Nucleus accumbens (tissue), 56 donors: ENCODE measurements at places on chromosomes 5 and 9.

DNA sequence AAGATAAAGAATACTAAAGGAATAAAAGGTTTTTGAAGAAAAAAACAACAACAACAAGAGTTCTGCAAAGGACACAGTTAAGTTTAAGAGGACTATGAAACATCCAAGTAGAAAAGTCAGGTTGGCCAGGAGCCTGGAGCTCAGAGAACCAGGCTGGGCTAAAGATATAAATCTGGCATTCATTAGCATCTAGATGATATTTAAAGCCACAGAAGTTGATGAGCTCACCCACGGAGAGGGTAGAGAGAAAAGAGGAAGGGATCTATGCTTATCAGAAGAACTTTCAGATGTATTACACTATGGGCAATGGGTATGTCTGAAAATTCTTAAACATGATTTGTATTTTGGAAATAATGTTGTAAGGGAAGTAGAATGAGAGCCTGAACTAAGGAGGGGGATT is 9.9 kb downstream of the MIER3 start:
- DNase-seq: no peak

DNA sequence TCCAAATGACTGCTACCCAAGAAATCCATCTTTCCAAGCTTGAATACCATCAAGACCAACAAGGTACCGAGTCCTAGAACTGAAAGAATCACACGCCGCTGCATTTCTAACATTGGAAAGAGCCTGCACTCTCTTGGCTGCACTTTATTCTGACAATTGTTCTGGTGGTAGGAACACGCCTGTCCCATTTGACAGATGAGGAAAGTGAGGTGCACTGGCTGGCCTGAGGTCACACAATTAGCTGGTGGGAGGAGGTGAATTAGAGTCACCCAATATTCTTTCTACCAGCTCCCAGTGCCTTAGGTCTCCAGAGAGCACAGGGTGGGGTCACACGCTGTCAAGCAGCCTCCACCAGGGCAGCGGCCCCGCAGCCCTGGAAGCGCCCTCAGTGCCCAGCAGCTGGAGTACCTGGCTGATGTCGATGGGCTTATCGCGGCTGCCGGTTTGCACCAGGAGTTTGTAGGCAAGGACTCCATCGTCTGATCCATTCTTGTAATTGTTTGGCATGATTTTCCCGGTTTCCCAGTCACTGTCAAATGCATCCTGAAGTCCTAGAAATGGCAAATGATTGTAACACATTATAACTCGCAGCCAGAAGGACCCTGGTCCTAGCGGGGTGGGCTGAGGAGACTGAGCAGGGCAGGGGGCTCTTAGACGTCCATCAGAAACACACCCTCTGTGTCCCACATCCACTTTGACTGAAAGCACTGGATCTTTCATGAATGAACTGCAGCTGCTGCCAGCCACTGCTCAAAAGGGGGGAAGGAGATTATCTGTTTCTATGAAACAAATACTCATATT is 55.1 kb downstream of the PTCH1 start:
- no peak for DNase-seq

DNA sequence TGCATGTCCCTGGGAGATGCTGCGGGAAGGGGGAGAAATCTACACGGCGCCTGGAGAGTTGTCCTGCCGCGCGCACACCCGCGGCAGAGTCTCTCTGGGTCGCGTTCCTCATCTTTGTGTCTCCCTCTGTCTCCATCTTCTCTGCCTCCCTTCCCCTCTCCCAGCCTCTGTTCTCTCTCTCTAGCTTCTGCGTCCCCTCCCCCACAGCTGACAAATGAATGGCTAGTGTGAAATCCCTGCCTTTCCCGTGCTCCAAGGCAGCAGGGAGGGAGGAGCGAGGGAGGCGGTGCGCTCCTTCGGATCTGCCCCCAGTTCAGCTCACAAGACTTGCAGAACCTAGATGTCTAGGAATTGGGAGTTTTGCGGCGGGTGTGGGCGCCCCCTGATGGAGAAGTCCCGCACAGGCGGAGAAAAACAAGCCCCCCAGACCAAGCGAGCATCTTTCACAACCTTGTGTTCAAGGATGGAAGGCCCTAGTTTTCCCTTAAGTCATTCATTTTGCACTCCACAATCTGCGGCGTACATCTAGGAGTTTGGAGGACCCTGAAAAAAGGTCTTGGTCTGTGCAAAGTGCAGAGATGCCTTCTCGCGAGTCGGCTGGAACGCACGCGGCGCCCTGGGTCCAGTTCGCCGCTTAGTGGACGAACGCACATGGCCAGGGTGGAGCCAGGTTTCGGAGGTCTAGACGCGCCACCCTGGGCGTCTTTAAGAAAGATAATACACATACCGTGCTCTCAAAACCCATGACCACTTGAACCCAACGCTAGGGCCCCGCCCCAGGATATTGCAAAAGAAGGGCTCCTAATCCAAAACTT is 2.0 kb downstream of the VCAN start:
- DNase-seq: peak; percentile 80

DNA sequence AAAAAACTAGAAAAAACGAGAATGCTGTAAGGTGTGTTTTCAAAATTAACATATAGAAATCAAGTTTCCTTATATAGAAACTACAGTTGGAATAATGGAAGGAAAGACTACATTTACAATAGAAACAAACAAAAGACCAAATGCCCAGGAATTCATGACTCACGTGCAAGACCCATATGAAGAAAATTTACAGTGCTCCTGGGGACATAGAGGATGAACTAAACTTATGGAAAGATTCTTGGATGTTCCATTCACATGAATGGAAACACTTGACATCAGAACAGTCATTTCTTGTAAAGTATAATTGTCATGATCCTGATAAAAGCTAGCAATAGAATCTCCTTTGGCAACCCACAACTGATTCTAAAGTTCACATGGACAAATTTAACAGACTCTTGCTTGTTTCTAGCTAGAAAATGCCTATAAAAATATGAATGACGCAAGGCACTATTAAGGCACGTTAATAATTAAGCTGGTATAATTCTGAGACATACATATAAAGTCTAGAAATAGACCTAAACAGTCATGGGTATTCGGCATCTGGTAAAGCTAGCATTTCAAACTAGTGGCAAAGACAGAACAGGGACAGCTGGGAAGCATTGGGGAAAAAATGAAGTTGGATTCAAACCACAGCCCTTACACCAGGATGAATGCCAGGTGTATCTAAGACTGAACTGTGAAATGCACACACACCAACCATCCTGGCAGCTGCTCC is 5.1 kb upstream of the ZFP62 start:
- DNase-seq: no peak

- DNase-seq: no peak
These were observed 51.2 kb downstream of the ADAMTS19 start for GRCh38 chr5:129511291-129511690.

- DNase-seq: no peak
These were observed 12.7 kb downstream of the GLIPR2 start for GRCh38 chr9:36149197-36149596.

DNA sequence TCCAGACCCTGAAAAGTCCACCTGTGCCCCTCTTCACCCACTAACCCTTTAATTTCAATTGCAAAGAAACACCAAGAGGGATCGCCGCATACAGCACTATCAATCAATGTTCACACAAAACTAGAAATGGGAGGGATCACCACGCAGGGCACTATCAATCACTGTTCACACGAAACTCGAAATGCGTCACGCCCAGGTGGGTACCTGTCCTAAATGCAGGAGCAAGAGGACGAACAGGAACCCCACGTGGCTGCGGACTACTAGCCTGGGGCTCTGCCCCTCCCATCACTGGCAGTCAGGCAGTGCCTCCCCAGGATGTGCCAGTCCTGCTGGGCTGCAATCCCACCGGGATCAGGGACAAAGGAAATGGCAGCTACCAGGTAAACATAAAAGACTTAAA is 28.2 kb downstream of the RASGEF1C start:
- no peak for DNase-seq

GRCh38 chr5:138636398-138636944 is 61.3 kb upstream of the HSPA9 start:
- no peak for DNase-seq

DNA sequence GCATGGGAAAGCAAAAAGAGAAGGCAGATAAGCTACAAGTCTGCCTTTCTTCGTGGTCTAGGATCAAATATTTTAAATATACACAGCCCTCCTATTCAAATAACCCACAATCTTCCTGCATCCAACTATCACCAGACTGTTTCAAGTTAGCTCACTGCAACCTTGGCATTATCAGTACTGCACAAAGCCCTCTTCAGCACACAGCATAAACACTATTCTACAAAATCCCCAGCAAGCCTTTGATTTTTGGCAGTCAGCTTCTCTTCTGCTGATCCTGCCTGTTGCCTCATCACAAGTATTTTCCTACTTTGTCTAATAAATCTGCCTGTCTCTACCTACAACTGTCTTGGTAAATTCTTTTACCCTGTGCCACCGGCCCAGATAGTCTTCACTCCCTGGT is 142.9 kb downstream of the COX7C start:
- no peak for DNase-seq

GRCh38 chr9:95587021-95587964 is 70.5 kb upstream of the PTCH1 start:
- DNase-seq: no peak

DNA sequence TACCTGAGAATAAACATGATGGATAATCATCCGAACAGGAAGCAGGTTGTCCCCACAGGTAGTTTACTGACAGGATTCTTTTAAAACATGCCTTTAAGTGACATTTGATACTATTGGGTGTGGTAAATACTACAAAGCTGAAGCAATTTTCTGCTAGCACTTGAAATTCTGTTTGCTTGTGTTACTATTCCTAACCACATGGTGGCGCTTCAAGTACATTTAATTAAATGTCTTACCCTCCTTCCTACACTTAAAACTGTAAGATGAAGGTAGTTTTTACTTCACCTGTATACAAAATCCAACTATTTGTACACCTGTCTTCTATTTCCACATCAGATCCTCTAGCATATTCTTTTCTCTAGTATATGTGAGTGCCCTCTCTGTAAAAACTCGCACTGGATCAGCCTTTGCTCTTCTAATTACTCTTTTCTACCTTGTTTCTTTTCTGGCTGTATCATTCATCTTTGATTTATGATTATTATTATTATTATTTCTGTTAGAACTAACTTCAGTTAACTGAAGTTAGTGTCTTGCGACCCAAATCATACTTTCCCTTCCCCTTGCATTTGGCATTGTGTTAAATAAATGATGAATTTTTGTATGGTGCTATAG is 18.4 kb downstream of the SLC25A46 start:
- DNase-seq: no peak

- DNase-seq: no peak
These were observed 61.1 kb upstream of the EQTN start for GRCh38 chr9:27358007-27358406.

DNA sequence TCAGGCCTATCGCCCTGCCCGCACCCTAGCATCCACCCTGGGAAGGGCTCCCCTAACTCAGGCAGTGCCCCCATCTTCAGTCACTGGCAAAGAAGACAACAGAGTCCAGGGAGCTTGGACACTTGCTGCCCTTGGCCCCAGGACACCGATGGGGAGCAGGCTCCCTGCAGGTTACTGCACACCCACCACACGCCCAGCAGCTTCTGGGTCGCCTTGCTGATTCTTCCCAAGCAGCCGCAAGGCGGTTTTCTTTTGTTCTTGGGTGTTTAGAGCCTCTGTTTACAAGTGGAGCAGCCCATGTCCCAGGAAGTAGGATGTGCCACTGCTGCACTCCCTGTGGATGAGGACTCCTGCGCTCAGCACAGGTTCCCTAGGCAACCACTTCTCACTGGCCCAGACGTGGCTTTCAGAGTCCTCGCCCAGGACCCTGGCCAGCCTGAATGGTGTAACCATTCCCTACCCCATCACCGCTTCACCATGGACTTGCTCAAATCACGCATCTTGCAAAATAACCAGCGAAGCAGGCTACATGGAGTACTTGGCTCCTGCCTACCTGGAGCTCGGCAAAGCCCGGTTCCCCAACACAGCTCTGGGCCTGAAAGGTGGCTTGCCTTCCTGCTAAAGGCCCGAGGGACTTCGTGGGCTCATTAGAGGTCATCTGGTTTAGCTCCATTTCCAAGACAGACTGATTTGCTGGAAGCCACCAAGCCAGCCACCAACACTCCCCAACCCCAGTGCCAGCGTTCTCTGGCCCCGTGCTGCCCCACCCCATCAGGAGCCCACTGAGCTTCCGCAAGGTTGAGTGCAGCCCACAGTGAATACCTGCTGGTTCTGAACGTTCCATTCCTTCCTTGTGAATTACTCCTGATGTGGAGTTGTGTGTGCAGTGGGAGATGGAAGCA is 60.0 kb downstream of the PSMB7 start:
- no peak for DNase-seq

GRCh38 chr9:16371306-16371705 is 499.2 kb downstream of the BNC2 start:
- no peak for DNase-seq

- DNase-seq: no peak
These were observed 176.5 kb upstream of the SLC24A2 start for GRCh38 chr9:19965336-19965735.

- no peak for DNase-seq
These were observed 96.3 kb downstream of the PTCH1 start for GRCh38 chr9:95420518-95420917.

GRCh38 chr5:151141535-151141934 is 16.0 kb downstream of the ANXA6 start:
- no peak for DNase-seq

DNA sequence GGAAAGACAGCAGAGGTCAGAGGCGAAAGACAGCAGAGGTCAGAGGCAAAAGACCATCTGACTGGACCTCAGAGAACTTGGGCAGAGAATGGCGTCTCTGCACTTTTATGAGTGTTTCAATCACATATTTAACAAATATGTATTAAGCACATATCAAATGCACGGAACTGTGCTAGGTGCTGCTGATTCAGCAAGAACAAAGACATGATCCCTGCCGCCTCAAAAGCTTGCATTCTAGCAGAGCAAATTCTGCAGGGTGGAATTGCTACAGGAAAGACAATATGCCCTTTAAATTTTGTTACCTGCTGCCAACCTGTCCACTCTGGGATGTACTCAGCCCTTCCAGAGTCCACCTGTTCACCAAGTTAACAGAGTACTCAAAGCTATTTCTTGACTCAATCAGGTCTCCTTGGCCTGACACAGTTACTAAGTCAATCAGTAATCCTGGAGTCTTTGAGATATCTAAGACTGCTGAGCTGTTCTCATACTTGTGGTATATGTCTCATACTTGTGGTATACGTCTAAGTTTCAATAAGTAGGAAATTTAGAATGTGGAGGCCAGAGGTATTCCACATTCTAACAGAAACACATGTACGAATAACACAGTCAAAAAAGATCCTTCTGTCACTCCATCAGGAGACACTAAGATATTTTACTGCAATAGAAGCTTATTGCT is 131.8 kb downstream of the GNAQ start:
- no peak for DNase-seq

- DNase-seq: no peak
These were observed 272.3 kb downstream of the GLIS3 start for GRCh38 chr9:4027606-4028005.

DNA sequence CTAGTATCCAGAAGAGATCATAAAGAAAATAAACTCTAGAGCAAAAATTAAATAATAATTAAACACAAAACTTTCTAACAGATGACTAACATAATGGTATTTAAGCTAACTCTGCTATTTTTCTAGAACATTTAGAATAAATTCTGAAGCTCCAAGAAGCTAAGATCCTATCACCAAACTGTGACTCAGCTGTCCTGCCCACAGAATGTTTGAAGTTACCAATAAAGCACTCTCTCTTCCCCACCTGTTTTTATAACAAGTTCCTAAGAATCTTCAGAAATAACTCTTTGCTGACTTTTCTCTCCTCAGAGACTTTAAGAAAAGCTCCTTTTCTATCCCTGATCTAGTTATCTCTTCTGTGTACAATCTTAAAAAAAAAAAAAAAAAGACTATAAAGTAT is 6.0 kb upstream of the EFNA5 start:
- no peak for DNase-seq
